ENCODE measurements at places on chromosomes 4 and X. TPM values are rescaled to one million over a fixed set of nuclear protein-coding genes. Genes with fewer than 3 reads are reported as not detected.

Gene CC2D2A
- 17.5 TPM for total RNA-seq

Gene ABCG2
- total RNA-seq = 5.9 TPM

Gene PRR32
- not detected for total RNA-seq

Gene PCDH10
- total RNA-seq = 0.60 TPM

Gene ETDA
- not detected for total RNA-seq

Gene ZNF732
- total RNA-seq = 0.45 TPM

Gene STK32B
- total RNA-seq = 0.83 TPM

Gene KDR
- total RNA-seq = 10.5 TPM

Gene SH3TC1
- 4.7 TPM for total RNA-seq

Gene RHOXF1
- 2.6 TPM for total RNA-seq

Gene HTN1
- total RNA-seq = not detected

Gene LPAR4
- 3.0 TPM for total RNA-seq

Gene ERAS
- not detected for total RNA-seq

All from ovary (tissue), 10 donors.